Renal cortex interstitium (tissue), 15 donors: ENCODE measurements at places on chromosomes 1 and 21.

- DNase-seq, result no peak
Measured at GRCh38 chr1:239212811-239213220, 173.6 kb upstream of the CHRM3 start.

DNA sequence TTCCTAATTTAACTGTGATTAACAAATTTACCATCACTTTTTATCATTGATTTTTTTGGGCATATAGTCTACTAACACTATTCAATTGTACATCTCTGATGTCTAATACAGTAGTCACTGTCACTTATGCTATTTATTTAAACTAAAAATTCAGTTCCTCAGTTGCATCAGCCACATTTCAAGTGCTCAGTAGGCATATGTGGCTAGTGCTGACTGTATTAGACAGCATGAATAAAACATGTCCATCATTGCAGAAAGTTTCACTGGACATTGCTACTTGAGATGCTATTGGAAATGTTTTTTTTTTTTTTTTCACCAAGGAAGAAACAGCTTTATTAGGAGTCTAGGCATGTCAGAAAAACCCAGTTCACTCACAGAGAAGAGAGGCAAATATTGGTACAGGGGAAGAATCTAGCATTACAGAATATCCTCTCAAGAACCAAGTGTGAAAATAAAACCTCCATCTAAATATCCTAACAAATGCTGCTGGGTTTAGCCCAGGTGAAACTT lies 108.1 kb upstream of the GNG4 start:
- no peak for DNase-seq

- no peak for DNase-seq
Measured at GRCh38 chr1:231792634-231793033, 166.0 kb downstream of the DISC1 start.

DNA sequence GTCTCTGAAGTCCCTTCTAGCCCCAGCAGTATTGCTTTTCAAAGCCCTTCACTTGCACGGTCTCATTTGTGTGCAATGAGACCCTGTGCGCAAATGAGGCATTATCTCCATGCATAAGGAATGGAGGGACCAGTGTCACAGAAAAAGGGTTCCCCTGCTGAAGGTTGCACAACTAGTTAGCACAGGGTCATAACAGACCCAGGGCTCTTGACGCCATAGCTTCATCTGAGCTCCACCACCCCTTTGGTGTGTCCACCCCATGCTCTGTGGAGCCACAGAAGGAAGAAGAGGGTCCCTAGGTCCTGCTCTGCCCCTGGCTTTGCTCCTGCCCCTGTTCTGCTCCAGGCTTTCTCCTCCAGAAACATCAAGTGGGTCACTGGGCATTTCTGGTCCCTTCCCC lies 12.6 kb downstream of the SH2D2A start:
- no peak for DNase-seq

- DNase-seq, result no peak
Measured at GRCh38 chr1:177928194-177928593, 41.7 kb downstream of the SEC16B start.

GRCh38 chr21:36551731-36552433 lies 72.0 kb upstream of the CLDN14 start:
- DNase-seq, result no peak

- no peak for DNase-seq
Measured at GRCh38 chr1:116243333-116244054, 129.6 kb upstream of the ATP1A1 start.

GRCh38 chr1:102151242-102151641 lies 154.5 kb upstream of the OLFM3 start:
- DNase-seq, result no peak

DNA sequence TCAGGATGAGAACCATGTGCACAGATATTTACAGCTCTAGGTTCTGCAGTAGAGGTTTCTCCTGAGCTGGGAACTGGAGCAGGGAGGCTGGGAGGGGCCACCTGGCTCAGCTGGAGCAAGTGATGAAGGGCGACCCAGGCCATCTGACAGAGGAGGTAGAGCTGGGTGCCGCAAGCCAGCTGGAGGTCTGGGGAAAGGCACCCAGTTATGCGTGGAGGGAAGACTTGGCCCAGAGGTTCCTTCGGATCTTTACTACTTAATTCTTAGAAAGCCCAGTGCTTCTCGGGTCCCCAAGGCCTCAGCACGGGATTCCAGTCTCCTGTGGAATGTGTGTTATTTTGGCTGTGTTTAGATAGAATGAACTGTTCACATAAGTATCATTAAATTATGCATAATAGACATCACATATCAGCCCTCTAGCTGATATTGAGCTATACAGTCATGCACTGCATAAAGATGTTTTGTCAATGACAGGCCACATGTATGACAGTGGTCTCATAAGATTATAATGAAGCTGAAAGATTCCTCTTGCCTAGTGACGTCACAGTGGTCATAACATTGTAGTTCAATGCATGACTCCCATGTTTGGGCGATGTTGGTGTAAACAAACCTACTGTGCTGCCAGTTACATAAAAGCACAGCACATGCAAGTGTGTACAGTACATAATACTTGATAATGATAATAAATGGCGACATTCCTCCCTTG lies 245.1 kb downstream of the RHOU start:
- no peak for DNase-seq
